ENCODE measurements at places on chromosomes 5 and 9. TPM values are rescaled to one million over a fixed set of nuclear protein-coding genes. Genes with fewer than 3 reads are reported as not detected.

Gene ALDH7A1
- 0.31 TPM for total RNA-seq

Gene STING1
- total RNA-seq, result 38.4 TPM

Gene FST
- 0.84 TPM for total RNA-seq

Gene TEX53
- not detected for total RNA-seq

Gene PLAC8L1
- total RNA-seq, result not detected

Gene INPP5E
- total RNA-seq, result 5.5 TPM

Gene SPATA31D4
- not detected for total RNA-seq

Gene SPINK1
- 0.21 TPM for total RNA-seq

Gene GRM6
- not detected for total RNA-seq

Gene IL5
- total RNA-seq, result not detected

Gene DMRT3
- not detected for total RNA-seq

Gene RPP25L
- total RNA-seq, result 6.1 TPM

Gene SOHLH1
- not detected for total RNA-seq

Gene PGM5
- 0.21 TPM for total RNA-seq

Gene ALDOB
- total RNA-seq, result not detected

Gene LCN12
- not detected for total RNA-seq

Gene SPATA9
- total RNA-seq, result not detected

Gene ESM1
- total RNA-seq, result not detected

Gene BRINP1
- total RNA-seq, result not detected

Gene CTXN3
- not detected for total RNA-seq

Gene SPARC
- total RNA-seq, result 110 TPM

Gene LCNL1
- 0.10 TPM for total RNA-seq

Gene DROSHA
- total RNA-seq, result 13.2 TPM

Gene OCLN
- total RNA-seq, result 0.10 TPM

Gene TERT
- under 0.01 TPM for total RNA-seq

Gene ZNF879
- 4.1 TPM for total RNA-seq

Gene FSTL4
- 0.52 TPM for total RNA-seq

Gene SNCAIP
- total RNA-seq, result not detected

Gene PCDHGB3
- 0.63 TPM for total RNA-seq

Gene VLDLR
- 0.31 TPM for total RNA-seq

Gene SNX18
- 83.6 TPM for total RNA-seq

Gene BAG1
- 54.4 TPM for total RNA-seq

Gene THBS4
- total RNA-seq, result 0.10 TPM

Gene GMCL2
- not detected for total RNA-seq

Gene PDE8B
- 0.21 TPM for total RNA-seq

Gene PITX1
- not detected for total RNA-seq

Gene CARTPT
- not detected for total RNA-seq

Gene RIMOC1
- total RNA-seq, result 9.3 TPM
